CD4-positive, alpha-beta memory T cell (primary cell): ENCODE measurements at places on chromosomes 4 and X. TPM values are rescaled to one million over a fixed set of nuclear protein-coding genes. Genes with fewer than 3 reads are reported as not detected.

RHOXF2B gene
- not detected for total RNA-seq

UGT2A2 gene
- total RNA-seq: not detected

ANK2 gene
- total RNA-seq: not detected

XAGE2 gene
- total RNA-seq: not detected

DCTD gene
- total RNA-seq: 66.6 TPM

GRCh38 chr4:180808862-180809261 is 1434.3 kb upstream of the TENM3 start:
- no peaks in the 10 kb centered on the region for H3K27me3 ChIP-seq
- no peak overlapping the region for H3K4me3 ChIP-seq
- H3K27ac ChIP-seq: no peak overlapping the region
- H3K4me1 ChIP-seq: no peaks in the 10 kb centered on the region

DNA sequence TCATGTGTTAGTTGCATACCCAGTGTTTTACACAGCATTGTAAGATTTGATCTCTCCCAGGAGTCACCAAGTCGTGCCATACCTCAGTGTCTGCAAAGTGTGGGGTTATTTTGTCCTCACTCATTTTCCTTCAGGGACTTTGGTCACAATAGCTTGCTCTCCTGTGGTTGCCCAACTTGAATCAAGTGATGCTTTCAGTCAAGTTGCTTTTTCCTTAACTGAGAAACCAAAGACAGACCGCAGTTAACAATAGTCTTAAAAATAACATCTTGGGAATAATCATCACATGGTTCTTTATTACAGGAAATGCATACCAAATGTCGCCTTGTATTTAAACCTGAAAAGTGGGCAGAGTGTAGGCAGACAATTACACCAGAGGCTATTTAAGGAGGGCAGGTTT is 44.5 kb upstream of the NDP start:
- H3K36me3 ChIP-seq: no peaks in the 10 kb centered on the region
- H3K27ac ChIP-seq: no peak overlapping the region
- H3K27me3 ChIP-seq: no peaks in the 10 kb centered on the region
- no peak overlapping the region for H3K4me3 ChIP-seq
- no peak for DNase-seq

DNA sequence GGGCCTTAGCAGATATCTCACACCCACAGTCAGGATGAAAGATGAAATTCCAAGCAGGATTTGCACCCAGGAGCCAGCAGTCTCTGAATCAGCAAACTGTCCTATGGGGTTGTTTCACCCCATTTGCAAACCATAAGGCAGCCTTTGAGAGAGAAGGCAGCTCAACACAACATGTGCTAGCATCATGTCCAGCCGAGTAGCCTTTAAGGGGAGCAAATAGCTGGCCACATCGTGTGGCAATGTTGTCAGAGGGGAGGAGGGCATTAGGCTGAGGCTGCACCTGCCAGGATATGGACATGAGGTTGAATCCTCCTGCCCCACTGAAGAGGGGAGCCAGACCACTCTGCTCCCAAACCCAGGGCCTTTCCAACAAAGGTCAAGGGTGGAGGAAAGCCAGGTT is 20.6 kb upstream of the PJA1 start:
- H3K4me1 ChIP-seq: no peaks in the 10 kb centered on the region
- no peak overlapping the region for H3K4me3 ChIP-seq
- no peak for DNase-seq
- no peaks in the 10 kb centered on the region for H3K27me3 ChIP-seq
- no peaks in the 10 kb centered on the region for H3K36me3 ChIP-seq

DNA sequence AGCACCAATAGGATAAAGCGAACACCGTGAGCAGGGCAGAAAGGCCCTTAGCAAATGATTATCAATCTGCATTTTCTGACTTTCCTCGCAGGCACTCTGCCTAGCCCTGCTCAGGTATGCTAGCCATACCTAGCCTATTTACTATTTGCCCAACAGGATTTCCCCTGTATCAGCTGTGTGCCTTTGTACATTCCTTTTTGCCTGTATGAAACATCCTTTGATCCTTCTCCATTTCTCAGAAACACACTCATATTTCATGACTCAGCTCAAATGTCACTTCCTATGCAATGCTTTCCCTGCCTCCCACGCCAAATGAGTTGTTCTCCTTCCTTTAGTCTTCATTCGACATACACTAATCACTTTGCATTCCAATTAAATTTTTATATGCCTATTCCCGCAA is 37.2 kb downstream of the PCDH7 start:
- DNase-seq: no peak
- H3K36me3 ChIP-seq: no peaks in the 10 kb centered on the region
- no peaks in the 10 kb centered on the region for H3K4me1 ChIP-seq
- H3K27me3 ChIP-seq: no peaks in the 10 kb centered on the region
- H3K4me3 ChIP-seq: no peak overlapping the region
- no peak overlapping the region for H3K27ac ChIP-seq

- H3K4me3 ChIP-seq: no peak overlapping the region
- no peaks in the 10 kb centered on the region for H3K4me1 ChIP-seq
- H3K27ac ChIP-seq: no peak overlapping the region
- H3K27me3 ChIP-seq: no peaks in the 10 kb centered on the region
Measured at GRCh38 chr4:40379248-40379647, 44.1 kb downstream of the CHRNA9 start.

DNA sequence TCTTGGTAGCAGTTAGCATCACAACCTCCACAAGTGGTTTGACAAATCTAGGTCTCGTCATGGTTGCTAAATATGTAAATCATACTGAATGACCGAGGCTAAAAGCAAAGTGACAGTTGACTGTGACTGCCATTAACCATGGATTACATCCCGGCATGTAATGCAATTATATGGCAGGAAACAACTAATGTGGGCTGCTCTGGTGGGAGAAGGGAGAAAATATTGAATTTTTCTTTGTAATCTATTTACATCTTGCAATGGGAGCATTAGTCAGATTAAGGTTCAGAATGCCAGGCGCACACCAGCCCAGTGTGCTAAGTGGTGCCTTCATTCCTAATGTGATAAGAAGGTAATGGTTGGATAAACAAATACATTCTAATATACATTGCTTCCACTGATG is 35.8 kb downstream of the UNC5C start:
- no peaks in the 10 kb centered on the region for H3K36me3 ChIP-seq
- H3K4me3 ChIP-seq: no peak overlapping the region
- H3K4me1 ChIP-seq: no peaks in the 10 kb centered on the region
- H3K27ac ChIP-seq: no peak overlapping the region
- DNase-seq: no peak
- no peaks in the 10 kb centered on the region for H3K27me3 ChIP-seq

GRCh38 chr4:113969709-113970334 is 9.6 kb downstream of the ARSJ start:
- H3K27ac ChIP-seq: no peak overlapping the region
- H3K27me3 ChIP-seq: no peaks in the 10 kb centered on the region
- DNase-seq: no peak

DNA sequence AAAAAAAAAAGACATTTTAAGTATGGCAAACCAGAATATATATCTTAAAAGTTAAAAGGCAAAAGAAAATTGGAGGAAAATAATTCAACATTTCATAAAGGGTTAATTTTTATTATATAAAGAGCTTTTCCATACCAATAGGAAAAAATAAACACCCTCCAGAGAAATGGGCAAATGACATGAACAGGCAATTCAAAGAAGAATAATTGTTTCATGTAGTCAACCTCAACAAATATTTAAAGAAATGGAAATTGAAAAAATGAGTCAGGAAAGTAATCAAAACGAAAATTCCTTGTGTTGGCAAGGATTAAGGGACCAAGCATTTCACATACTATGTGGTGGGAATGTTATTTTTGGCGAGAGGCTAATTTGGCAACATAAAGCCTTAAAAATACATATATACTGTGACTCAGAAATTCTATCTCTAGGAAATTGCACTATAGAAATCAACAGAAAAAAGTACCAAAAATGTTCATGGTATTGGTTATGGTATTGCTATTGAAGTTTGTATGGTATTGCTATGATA is 87.6 kb downstream of the HAUS3 start:
- no peak for DNase-seq
- H3K27ac ChIP-seq: no peak overlapping the region
- H3K4me1 ChIP-seq: no peaks in the 10 kb centered on the region
- H3K4me3 ChIP-seq: no peak overlapping the region
- H3K36me3 ChIP-seq: no peaks in the 10 kb centered on the region
